ENCODE measurements at places on chromosomes 3 and 15.

DNA sequence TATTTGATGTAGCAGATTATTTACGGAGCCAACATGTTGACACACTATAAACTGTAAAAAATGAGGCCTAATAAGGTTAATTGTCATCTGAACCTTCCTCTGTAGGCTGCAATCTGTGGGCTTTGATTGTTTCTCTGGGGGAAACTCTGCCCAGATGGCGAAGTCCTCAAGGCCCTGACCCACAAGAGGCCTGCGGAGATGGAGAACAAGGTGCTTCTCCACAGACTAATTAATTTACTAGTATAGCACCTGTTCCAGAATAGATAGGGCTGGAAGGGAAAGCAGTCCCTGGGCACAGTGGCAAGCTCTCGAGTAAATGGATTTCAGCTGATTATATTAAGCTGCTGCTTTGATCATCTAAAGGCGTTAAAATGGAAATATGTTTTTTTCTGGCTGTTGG lies 338.8 kb upstream of the DNAJC19 start:
- DNase-seq = no peak

- DNase-seq = no peak
Measured at GRCh38 chr15:101293122-101293521, 1.9 kb downstream of the SNRPA1 start.

DNA sequence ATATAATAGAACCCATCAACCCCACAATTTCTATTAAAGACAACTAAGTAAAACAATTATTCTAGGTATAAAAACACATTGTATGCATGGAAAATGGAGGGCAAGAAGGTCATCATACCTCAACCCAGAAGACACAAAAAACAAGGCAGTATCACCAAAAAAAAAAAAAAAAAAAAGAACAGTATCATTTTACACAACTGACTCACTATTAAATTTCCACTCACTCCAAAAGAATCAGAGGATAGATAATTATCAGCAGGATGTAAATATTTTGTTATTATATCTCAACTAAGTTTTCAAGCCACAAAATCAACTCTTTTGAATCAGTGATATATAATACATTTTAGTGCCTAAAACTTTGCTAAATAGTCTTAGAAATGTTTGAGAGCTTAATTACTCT lies 55.0 kb downstream of the CLASP2 start:
- DNase-seq = no peak

DNA sequence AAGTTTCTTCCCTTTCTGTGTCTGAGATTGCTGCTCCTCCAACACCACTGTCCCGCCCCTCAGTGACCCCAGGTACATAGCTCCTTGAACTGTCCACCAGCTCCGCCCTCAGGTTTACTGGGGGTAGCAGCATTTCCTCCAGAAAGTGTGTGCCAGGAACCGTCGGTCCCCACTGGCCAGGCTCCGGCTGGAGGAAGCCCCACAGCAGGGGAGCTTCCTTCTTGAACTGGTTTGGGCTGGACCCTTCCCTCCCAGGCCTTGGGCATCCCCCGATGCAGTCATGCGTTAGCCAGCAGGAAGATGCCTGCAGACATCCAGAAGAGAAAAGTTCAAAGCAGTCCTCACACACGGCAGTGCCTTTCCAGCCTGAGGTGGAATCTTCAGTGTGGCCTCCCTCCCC lies 19.7 kb downstream of the PAK6 start:
- DNase-seq = no peak

DNA sequence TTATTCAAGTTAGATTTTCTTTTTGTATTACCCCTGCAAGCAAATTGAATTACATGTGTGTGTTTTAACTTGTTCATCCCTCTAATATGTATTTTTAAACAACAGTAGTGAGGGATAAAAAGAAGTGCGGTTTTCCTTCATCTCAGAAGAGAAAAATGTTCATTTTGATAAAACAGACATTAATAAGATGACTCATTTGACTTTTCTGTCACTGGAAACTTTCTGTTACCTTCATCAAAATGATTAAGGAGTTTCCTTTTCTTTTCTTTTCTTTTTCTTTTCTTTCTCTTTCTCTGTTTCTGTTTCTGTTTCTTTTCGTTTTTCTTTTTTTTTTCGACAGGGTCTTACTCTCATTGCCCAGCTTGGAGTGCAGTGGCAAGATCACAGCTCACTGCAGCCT lies 53.0 kb downstream of the ECT2 start:
- no peak for DNase-seq

GRCh38 chr3:58164199-58164879 lies 46.4 kb downstream of the DNASE1L3 start:
- DNase-seq = no peak

Measured in T-helper 22 cell (primary cell).